Tongue (tissue), 3 donors: ENCODE measurements at places on chromosomes 2 and 18.

GRCh38 chr18:36697905-36698304 lies 130.9 kb downstream of the TPGS2 start:
- DNase-seq: no peak

DNA sequence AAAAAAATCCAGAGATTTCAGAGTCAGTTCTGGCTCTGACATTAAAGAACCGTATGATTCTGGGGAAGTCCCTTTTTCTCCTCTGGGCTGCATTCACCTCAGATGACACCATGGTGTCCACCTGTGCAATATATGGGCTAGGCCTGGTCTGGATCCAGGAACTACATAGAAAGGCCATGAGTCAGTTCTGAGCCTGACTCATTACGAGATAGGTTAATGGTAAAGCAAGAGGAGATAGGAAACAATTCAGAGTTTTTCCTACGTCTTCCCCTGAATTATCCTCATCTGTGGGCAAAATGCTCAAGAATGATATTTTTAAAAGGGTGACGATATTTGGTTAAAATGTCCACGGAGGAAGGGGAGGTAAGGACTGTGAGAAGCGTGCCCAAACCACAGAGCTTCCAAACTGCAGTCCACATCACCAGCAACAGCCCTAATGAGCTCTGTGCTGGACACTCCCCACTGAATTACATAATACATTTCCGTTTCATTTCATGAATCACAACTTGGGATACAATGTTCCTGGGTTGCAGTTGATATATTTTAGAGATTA lies 180.1 kb upstream of the OSR1 start:
- no peak for DNase-seq

DNA sequence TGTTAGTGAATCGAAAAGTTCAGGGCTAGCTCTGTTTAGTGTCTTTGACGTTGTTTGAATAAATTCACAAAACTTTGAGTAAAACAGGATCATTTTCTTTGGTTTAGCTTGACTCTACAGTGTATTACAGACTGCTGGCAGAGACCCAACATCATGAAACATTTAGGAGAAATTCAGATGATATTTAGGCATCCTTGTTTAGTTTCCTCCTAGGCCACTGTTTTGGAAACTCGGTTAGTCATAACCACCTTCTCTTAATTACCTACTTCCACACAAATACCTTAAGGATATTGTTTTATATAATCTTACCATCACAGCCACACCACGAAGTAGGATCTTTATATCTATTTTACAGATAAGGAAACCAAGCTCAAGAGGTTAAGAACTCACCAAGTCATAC lies 7.8 kb downstream of the LIMS1 start:
- peak; percentile 83 for DNase-seq

DNA sequence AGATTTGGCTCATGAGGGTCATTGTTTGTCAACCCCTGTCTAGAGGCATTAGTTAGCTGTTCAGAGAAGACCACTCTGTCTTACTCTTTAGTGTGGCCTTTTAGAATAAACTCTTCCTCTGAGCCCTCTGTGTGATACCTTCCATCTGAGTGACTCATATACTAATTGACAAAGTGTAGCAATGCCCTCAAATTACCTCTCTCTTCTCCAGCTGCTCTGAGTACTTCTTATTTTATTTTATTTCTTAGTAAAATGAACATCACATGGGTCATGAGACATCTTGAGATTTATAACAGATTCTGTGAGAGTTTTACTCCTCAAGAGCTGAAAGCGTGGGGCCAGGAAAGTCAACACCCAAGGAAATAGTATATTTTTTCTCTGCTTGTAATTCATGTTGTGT lies 67.4 kb downstream of the KCTD18 start:
- DNase-seq: no peak

- no peak for DNase-seq
These were observed 190.1 kb downstream of the KLHL29 start for GRCh38 chr2:23574919-23575654.

DNA sequence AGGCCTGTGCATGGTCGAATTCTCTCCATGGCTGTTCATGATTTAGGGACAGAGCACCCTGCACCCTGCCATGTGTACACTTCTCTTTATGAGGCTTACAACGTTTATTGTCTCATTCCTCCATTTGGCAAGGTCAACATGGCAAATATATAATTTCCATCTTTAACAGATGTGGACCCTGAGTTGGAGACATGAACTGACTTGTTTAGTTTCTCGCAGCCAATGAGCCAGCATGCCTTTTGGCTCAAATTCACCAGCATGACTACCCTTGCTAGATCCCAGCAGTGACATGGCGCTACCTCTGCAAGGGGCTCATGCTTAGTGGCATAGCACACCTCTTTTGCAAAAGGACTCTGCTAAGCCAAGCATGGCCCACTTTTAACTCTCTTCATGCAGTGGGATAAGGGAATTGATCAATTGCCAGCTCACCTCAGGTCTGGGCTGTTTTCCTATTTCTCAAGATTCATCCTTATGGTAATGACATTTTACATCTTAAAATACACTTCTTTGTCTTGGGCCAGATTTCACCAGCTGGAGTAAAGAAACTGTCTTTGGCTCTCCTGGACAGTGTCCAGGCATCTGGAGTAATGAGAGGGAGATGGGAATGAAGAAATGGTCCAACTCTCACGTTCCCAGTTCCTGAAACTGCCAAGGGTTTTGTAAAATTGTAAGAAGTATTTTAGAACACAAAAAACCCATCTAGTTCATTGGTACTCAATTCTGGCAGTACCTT lies 159.5 kb downstream of the SETBP1 start:
- peak; percentile 83 for DNase-seq

GRCh38 chr18:8979258-8979988 lies 123.1 kb upstream of the NDUFV2 start:
- DNase-seq: no peak

GRCh38 chr2:151576080-151576479 lies 158.2 kb downstream of the NEB start:
- no peak for DNase-seq

GRCh38 chr18:57845605-57846074 lies 42.5 kb upstream of the ATP8B1 start:
- DNase-seq: no peak

- DNase-seq: peak; percentile 60
These were observed 67.7 kb downstream of the NCK2 start for GRCh38 chr2:105812180-105813044.

DNA sequence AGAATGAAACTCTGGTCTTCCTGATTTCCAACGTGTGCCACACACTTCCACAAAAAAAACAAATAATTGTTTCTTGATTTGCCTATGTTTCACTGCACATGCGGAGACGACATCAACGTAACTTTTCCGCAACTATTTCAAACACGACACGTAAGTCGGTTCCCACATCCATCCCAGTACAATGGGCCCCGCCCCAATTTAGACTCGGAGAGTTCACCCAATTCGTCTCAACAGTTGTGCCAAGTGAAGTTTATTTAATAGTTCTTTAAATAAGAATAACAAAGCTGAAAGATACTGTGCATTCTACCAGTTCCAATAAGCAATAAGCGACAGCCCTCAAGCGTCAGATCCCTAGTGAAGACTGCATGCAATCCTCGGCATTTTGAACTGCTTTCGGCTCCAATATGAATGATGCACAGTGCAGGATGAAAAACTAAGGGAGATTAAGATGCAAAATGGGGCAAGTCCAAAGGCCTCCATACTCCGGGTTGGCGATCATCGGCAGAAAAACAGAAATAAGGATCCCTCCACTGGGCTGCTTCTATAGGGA lies 664 bp downstream of the CCT4 start:
- peak; percentile 50 for DNase-seq

GRCh38 chr2:241551599-241551997 lies 6.9 kb upstream of the BOK start:
- no peak for DNase-seq

DNA sequence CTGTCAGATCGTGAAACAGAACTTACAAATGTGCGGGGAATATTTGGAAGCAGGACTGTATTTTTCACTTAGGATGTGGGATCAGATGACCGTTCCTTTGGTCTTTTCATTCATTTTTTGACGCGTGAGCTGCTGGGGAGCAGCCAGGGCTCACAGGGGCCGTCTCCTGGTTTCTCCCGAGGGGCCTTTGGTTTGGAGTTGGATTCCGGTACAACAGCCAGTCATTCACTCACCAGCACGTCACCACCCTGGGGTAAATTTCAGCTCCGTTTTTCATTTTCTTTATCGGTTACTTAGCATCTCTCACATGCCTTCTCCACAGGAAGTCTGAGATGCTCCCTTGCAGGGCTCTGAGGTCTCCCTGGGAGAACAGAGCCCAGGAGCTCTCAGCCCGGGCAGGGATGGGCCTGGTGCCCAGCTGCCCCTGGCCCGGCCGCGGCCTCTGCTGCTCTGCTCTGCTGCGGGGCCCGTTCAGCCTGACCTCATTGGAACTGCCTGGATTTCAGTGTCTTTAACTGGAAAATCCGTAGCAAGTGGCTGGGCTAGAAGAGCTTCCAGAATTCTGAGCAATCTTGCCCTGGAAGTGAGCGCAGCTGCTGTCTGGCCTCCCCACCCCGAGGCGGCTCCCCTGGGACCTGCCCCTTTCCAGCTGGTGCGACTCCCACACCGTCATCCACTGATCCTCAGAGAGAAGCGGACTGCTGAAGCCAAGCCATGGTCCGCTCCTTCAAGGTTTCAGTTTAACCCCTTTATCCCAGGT lies 335.6 kb downstream of the EIPR1 start:
- DNase-seq: peak; percentile 82

GRCh38 chr2:12314127-12314760 lies 402.5 kb upstream of the TRIB2 start:
- no peak for DNase-seq

DNA sequence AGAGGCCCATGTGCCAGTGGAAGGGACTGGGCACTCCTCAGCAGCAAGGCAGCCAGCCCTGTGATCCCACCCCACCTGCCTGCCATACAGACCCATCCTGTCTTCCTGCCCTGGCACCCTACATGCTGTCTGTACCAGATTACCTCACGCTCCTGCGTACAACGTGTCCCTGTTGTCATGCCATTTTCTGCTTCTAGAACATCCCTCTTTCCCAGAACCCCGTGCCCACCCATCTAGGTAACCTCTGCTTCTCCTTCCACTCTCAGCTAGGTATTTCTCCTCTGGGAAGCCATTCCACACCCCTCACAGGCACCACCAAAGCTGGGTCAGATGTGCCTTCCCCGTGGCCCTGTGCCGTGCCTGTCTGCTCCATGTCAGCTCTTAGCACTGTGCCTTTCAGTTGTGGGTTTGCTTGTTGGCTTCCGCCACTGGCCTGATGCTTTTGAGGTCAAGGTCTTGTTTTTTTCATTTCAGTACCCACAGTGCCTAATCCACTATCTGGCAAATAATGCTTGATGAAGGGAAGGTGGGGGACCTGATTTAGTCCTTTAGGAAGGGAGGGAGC lies 71.7 kb upstream of the ALPP start:
- DNase-seq: no peak

GRCh38 chr2:208135794-208136715 lies 6.4 kb upstream of the CRYGC start:
- no peak for DNase-seq

GRCh38 chr2:16417726-16418125 lies 247.9 kb downstream of the CYRIA start:
- DNase-seq: no peak

GRCh38 chr2:151292141-151292540 lies 2.7 kb upstream of the NMI start:
- no peak for DNase-seq

DNA sequence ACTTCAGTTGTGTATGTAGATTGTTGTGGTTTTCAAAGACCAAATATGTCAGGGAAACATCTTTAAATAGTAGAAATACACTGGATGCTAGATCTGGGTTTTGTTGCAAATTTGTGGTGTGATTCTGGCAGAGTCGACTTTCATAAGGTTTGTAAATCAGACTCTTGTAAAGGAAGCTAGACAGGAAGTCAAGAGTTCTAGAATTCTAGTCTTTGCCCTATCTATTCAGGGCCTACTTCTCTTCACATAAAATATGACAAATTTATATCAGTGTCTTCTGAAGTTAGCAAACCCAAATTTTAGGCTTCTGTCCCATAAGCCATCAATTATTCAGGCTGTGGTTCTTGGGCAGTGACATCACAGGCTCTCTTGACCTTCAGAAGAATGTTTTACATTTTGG lies 1579.2 kb upstream of the PIK3C3 start:
- no peak for DNase-seq

- no peak for DNase-seq
These were observed 47.0 kb upstream of the TTC39C start for GRCh38 chr18:23967321-23968089.

- DNase-seq: no peak
These were observed 52.6 kb downstream of the NCK2 start for GRCh38 chr2:105797298-105797819.

- peak; percentile 22 for DNase-seq
These were observed 1.1 kb upstream of the MOB4 start for GRCh38 chr2:197514754-197515153.

DNA sequence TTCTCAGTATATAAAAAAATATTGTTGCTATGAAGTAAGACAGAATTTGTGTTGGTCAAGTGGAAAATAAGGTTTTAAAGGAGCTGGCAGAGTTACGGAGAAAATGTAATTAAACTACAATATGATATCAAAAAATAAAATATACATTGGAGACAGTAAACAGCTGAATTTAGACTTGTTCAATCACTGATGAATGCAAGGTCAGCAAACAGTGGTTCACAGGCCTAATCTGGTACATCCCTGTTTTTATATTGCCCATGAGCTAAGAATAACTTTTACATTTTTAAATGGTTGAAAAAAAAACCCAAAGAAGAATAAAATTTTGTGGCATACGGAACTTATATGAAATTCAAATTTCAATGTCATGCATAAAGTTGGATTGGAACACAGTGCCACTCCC lies 131.0 kb upstream of the TRIB2 start:
- DNase-seq: no peak

GRCh38 chr2:209191139-209191538 lies 232.7 kb upstream of the MAP2 start:
- no peak for DNase-seq
